ENCODE measurements at places on chromosomes 16 and 17.

DNA sequence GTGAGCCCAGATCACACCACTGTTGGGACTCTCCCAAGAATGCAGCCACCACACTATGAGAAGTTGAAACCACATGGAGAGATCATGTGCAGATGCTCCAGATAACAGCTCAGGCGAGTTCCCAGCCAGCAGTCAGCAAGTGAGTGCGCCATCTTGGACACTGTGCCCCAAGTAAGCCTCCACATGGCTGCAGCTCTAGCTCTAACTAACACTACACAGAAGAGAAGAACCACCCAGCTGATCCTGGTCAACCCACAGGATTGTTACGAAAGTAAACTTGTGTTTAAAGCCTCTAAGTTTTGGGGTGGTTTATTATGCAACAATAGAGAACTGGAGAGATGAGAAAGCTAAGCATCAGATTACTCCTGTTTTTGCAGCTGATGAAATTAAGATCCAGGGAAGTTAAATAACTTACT lies 25.8 kb downstream of the SLC38A7 start:
- DNase-seq = no peak

- DNase-seq = no peak
Measured at GRCh38 chr17:76394166-76394565, 9.8 kb downstream of the SPHK1 start.

GRCh38 chr17:47275245-47275984 lies 21.8 kb downstream of the ITGB3 start:
- no peak for DNase-seq

DNA sequence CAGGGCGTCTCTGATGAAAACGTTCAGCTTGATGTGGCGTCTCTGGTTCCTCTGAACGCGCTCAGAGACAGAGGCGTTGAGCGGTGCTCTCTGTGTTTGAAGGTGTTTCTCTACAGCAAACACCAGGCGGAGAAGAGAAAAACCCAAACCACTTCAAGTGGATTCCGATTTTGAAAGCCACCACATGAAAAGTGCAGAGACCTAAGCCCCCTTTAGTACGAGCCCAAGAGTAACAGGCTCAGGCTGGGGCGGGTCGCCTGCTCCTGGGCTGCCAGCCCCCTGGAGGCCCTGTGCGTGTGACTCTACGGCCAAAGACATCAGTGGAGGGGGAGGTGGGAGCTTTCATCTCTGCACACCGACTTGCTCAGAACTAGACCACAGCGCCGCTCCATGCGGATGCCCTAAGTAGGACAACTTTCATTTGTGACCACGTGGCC lies 328.4 kb downstream of the MAF start:
- no peak for DNase-seq

GRCh38 chr17:72631568-72631948 lies 460.9 kb downstream of the SLC39A11 start:
- no peak for DNase-seq

- DNase-seq = no peak
Measured at GRCh38 chr17:7466639-7467341, 12.6 kb downstream of the ZBTB4 start.

DNA sequence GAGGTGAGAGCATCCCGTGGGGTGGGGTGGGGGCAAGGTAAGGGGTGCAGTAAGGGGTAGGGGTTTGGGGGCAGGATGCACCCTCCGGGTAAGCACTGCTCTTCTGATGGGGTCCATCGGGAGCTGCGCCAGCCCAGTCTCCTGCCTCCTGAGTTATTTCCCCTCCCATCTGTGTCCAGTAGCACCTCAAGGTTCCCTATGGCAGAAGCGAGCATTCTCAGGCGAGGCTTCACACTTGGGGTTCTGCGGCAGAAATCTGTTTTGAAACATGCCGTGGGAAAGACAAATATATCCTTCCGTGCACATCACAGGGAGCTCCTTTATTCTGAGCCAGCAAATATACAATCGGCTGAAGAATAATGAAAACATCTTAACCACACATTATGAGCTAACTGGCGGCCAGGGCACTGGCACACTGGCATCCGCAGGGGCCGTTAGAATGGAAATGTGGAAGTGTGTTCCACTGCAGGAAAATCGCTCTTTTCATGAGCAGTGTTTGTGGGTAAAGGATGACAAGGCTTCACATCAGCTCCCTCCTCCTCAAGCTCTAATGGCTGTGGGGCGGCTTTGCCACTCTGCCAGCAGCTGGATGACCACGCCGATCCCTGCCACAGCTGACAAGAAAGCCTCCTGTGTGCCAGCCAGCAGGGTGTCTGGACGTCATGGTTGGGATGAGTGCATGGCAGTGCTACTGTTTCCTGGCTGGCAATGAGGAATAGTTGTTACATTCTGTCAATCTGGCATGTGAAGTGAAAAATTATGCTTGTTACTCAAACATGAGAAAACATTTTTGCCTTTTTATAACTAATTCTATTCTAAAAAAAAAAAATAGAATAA lies 20.0 kb downstream of the MTHFSD start:
- DNase-seq = no peak

- no peak for DNase-seq
Measured at GRCh38 chr16:85552980-85553435, 60.1 kb upstream of the GSE1 start.

DNA sequence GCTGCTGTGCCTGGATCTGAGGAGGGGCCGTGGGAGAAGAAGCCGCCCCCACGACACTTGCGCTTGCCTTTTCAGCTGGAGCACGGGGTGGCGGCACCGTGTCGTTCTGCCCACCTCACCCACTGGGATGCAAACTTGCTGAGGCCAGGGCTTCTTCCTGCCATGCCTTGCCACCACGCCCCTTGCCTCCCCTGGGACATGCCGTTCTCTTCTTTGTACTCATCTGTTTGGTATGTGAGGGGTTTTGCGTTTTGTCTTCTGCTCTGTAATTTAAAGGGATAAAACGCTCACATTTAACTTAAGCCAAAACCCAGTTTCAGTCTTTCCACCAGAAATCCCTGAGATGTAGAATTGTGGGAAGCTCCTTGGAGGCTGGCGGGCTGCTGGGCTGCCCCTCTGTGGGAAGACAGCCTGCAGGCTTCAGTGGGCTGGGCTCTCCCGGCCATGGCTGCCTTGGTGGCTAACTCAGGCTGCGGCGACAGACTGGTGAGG lies 180.2 kb downstream of the RPTOR start:
- no peak for DNase-seq

DNA sequence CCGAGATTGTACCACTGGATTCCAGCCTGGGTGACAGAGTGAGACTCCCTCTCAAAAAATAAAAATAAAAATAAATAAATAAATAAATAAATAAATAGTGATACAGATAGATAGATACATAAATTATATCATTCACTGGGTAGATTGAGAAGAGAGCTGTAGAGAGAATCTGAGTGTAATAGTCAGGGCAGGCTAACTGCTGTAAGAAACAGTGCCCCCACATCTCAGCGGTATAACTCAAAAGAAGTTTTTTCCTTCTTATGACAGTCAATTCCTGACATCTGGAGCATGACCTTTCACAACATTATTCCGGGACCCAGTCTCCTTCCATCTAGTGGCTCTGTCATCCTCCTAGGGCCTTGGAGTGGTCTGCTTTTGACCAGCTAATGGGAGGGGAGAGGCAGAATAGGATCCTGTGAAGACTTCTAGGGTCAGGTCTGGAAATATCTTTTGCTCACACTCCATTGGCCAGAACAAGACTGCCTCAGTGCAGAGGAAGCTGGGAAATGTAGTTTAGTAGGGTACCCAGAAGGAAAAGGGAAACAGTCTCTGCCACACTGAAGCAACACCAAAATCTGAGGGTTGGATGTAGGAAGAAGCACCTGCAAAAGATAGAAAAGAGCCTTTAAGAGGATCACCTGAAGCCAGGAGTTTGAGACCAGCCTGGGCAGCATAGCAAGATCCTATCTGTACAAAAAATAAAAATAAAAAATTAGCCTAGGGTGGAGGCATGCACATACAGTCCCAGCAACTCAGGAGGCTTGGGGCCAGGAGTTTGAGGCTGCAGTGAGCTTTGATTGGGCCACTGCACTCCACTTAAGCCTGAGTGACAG lies 3.0 kb upstream of the QPRT start:
- no peak for DNase-seq

- DNase-seq = no peak
Measured at GRCh38 chr17:1878419-1879121, 48.8 kb downstream of the RPA1 start.

DNA sequence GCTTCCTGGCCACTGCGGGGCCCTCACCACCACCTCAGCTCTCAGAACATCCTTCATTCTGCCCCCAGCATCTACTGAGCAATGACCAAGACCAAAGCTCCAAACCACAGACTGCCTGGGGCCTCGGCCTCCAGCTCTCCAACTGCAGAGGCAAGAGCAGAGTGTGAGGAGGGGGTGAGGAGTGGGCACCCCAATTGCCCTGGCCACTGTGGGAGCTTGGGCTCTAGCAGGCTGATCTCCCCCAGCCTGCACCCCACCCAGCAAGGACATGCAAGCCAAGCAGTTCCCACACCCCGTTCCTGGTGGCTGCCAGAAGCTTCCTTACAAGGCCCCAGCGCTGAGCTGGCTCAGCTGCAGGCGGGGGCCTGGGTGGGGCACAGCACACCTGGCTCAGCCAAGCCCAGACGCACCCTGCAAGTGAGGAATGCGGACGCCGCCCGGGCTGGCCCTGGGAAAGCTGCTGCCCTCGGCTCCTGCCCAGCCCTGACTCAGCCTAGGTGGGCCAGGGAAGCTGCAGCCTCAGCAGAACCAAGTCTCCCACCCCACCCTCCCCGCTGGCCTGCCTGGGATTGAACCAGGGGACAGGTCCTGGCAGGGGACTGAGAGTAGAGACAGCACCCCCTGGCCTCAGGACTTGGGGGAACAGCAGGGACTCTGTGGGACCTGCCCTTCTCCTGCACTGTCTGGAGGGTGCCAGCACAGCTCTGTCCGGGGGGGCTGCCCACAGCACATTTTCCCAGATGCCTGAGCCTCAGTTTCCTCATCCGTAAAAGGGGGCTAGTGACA lies 29.7 kb upstream of the KRT17 start:
- no peak for DNase-seq

Data from memory B cell (primary cell).